Astrocyte of the hippocampus (primary cell): ENCODE measurements at places on chromosomes 2 and 18.

- no peak for DNase-seq
Measured at GRCh38 chr18:69365658-69366057, 35.0 kb upstream of the DOK6 start.

DNA sequence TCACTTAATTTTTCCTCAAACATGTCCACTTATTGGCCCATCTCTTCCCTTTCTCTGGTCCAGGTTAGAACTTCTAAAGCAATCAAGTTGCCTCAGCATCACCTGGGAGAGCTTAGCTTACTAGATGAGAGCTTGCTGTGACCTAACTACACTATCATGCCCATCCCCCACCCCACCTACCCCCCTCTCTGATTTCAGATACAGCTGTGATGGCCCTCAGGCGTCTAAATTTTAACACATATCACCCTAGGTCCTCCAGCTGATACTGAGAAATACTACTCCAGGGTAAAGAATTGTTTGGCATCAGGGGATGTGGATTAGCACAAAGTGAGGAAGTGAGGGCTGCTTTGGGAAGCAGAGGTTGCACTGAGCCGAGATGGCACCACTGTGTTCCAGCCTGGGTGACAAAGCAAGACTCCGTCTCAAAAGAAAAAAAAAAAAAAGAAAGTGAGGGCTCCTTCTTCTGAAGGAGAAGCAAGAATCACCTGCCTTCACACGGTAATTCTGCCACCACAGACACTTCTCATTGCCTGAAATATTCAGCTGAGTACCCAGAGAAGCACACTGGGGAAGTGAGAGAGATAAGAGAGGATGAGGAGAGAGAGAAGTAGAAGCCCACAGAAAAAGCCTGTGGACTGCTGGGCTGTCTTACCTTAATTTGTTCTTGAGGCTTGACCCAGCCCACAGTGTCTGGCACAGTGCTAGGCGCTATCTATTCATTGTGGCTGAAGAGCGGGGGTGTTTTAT is 263.4 kb downstream of the ASXL3 start:
- no peak for DNase-seq

GRCh38 chr2:234827096-234827860 is 124.5 kb upstream of the SH3BP4 start:
- no peak for DNase-seq

- peak; percentile 64 for DNase-seq
Measured at GRCh38 chr2:164903951-164904350, 51.4 kb downstream of the SLC38A11 start.

GRCh38 chr2:157559461-157559860 is 69.2 kb downstream of the ACVR1C start:
- no peak for DNase-seq

DNA sequence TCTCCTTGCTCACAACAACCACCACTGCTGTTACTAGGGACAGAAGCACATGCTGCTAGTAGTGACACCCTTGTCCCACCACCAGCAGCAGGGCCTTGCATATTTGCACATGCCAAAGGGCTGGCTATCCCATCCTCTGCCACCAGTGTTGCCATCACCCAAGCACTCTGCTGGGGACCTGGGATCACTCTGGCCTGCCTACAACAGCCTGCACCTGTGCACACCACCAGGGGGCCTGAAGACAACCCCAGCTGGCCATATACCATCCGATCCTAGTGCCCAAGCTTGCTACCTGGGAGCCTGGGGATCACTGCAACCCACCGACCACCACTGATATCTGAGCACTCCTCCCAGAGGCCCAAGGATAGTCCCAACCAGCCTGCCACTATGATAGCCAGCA is 99.9 kb upstream of the FANCL start:
- DNase-seq = no peak

DNA sequence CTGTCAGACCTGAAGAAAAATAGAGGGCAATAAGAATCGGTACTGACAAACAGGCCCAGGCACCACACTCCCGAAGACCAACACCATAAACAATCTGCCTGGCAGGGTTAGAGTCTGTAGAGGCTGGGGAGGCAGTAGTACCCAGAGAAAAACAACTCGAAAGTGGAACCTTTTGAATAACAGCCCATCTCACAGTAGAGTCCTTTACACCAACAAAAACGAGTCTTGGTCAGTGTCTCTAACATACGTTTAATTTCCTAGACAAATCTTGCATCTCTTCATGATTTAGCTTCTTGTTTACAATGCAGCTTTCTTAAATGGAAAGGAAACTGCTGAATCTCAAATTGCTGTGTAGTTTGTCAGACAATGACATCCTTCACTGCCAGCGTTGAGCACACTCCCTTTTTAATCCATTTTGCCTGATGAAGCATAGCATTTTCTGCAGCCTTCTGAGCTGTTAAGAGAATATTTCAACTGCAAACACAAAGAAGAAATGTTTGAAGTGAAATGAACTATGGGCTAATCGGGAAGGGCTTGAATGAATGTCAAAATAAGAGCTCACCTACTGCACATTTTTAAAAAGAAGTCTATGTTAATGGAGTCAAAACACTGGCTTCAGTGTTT is 73.1 kb upstream of the DSG1 start:
- peak; percentile 78 for DNase-seq

DNA sequence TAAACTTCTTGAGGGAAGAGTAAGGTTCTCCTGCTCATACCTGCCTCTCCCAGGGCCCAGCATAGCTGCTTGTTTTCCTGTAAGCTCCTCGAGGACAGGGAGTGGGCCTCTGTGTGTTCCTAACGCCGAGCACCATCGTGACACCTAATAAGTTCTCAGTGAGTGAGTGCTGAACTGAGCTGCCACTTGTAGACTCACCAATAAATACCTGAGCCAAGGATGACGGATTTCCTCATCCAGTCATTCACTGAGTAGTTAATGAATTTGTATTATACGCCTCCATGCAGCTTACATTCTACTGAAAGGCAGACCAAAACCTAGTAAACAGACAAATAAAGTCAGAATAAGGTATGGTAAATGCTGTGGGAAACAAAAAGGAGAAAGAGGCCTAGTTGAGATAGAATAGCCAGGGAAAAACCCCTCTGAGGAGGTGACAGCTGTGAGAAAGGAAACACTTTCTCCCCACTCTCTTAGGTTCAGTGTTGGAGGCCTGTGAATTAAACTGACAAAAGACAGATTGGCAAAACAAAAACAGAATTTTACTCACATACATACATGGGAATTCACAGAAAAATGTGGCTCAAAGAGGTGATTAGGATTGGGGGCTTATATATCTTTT is 138.6 kb downstream of the B3GNT2 start:
- DNase-seq = no peak

DNA sequence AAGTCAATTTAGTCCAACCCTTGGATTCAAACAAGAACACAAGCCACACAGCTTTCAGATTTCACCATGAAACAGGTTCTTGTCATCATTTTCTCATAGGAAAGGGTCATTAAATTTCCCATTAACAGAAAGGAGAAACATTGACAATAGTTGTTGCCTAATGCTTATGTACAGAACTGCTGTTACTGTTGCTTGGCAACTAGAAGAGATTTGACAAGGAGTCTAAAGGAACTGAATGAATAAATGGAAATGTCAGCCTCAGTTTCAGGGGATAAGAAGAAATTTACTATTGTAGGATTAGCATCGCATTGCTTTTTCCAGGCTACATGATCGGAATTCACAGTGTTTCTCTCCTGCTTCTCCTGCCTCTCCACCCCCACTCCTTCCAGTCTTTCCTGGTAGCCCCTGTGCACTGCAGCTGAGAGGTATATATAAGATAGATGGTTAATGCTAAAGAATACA is 90.3 kb downstream of the SPATS2L start:
- DNase-seq = peak; percentile 39

DNA sequence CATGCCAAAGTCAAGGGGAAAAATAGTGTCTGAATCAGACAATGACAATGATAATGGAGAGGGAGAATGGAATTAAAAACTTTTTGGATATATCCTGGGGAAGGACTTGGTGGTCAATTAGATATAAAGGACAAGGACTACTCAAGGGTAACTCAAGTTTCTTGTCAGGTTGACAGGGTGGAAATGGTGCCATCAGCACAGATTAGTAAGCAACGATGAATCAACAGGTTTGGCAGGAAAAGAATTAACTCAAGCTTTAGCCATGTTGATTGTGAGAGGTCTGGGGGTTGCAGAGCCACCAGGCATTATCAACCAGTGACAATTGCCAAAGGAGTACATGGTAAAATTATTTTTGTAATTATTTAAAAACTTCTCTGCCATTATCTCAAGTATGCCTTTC is 35.8 kb upstream of the SPATS2L start:
- no peak for DNase-seq

- DNase-seq = peak; percentile 54
Measured at GRCh38 chr2:226310146-226310545, 489.5 kb downstream of the IRS1 start.

DNA sequence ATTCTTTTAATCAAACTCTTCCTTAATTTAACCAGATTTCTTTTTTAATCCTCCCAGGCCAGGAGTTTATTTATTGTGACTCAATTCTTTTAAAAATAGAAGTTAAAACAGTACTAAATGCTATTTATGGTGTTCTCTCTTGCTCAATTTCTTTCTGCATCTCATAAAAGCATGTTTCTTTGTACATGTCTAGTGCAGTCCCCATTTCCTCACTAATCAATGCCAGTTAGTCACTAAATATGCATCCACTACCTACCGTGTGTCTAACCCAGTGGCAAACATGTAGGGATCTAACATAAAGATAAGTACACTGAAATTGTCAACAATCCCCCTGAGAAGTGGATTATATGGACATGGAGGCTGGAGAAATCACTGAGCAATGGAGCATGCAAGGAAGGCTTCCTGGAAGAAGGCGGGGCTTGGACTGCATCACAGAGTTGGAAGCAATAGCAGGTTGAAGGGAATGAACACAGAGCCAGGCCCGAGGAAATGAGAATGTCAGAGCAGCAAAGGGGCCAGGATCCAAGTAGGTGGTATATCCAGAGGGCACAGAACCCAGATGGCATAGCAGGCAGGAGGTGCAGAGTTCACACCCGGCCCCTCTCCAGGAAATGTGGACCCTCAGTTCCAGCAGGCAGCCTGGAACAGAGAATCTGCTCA is 105.3 kb upstream of the FOSL2 start:
- DNase-seq = no peak

GRCh38 chr2:73110168-73111072 is 2.3 kb downstream of the RAB11FIP5 start:
- DNase-seq = peak; percentile 38

DNA sequence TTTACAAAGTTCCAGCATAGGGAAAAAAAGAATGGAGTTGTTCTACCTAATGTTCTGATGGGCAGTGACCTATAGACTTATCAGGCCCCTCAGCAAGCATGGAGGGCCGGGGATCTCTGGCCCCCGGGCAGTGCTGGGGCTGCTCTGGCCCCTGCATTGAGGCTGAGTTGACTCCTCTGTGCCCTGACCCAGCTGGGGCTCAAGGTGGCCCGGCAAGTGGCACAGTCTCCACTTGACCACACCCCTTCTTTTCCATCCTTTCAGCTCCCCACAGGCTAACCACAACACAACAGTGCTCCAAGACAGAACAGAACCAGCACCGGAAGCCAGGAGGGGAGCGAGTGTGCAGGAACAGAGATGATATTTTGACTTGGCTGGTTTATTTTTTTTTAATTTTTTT is 19.9 kb downstream of the TOGARAM2 start:
- no peak for DNase-seq

DNA sequence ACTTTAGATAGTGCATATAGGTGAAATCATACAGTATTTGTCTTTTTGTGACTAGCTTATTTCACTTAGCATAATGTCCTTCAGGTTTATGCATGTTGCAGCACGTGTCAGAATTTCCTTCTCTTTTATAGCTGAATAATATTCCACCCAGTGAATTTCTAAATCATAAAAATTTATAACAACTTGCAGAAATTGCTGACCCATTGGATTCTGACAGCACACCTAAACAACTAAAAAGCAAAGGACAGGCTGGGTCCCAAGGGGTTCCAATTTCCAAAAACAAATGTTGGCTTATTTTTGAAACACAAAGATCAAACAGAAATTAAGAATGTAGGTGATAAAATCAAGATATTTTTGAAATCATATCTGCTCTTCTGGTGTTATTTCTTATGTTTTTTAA is 86.5 kb upstream of the ACKR3 start:
- no peak for DNase-seq

DNA sequence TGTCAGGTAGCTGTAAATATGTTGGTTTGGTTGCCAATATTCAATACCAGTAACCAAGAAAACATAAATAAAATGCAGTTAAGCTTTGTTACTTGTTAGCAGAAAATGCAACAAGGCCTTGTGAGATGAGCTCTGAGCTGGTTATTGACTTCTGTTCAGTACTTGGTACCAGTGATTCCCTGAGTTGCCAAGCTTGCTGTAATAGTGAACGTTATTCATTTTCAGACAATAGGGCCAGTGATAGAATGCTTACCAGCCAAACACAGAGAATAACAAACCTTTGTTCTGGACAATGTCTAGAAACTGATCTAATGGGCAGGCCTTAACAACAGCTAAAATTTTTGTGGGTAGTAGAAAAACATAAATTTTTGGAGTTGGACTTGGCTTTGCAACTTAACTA is 29.5 kb downstream of the RASGRP3 start:
- DNase-seq = peak; percentile 29

DNA sequence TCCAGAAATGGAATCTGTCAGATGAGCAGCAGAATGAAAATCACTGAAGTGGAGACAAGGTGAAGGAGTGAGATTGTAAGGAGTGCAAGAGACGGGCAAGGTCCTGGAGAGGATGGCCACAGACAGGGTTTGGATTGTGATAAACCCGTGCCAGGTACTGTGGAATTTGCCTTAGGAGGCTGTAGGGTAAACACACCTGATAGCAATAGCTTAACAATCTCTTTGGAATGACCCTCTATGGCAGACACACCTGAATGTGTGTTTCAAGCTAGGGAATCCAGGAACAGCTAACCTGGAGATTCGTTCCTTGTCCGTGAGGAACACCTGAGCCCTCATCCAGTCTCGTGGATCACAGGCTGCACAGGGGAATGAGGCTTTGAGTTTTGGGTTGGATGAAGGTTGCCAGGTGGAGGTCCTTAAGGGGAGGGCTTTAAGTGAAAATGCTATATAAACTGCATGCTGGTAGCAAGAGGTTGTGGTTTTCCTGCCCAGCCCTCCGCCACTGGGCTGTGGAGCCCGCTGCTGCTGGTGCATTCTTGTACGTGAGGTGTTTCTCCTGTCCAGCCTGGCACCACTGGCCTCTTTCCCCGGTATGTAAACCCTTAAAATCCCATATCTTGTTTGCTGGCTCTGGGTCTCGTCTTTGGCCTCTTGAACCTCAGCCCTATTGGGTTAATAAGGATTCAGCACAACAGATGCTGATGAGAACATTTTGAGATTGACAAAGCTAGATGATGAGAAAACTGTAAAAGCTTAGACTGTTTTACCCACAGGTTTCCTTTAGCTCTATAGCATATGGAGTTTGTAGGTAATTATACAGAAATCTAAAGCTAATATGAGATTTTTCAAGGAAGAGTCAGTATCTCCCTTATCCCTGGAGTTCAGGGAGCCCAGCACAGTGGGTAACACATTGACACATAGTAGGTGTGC is 117.9 kb downstream of the ARHGAP15 start:
- DNase-seq = no peak

DNA sequence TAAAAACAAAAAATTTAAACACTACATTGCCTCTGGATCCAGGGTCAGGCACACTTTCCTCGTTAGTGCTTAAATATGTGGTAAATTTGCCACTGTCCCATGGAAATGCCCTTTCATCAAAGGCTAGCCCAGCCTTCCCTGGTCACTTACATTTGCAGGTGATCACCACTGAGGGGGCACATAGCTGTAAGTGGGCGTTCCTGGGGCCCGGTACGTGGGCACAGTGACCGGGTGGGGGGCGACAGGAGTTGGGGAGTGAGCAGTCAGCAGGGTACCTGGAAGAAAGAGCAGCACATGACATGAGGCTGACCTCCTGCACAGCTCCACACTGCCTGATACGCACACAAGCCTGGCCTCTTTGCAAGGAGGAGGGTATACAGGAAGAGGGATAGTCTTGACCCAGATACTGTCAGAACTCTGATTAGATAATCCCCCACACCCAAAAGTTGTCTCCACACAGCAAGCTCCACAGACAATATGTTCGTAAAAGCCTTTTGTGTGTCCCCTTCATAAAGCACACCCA is 40.5 kb downstream of the FAM168B start:
- DNase-seq = no peak
